ENCODE measurements at places on chromosomes 16 and 17. TPM values are rescaled to one million over a fixed set of nuclear protein-coding genes. Genes with fewer than 3 reads are reported as not detected.
A peak's percentile ranks its signal among the peaks of the same experiment; 100 is the strongest.

Gene PIK3R5
- 7.9 TPM for total RNA-seq

GRCh38 chr17:71762526-71762925, 358.3 kb upstream of the SOX9 start:
- H3K27ac ChIP-seq: no peak overlapping the region
- no peak overlapping the region for H3K4me3 ChIP-seq
- DNase-seq: no peak

DNA sequence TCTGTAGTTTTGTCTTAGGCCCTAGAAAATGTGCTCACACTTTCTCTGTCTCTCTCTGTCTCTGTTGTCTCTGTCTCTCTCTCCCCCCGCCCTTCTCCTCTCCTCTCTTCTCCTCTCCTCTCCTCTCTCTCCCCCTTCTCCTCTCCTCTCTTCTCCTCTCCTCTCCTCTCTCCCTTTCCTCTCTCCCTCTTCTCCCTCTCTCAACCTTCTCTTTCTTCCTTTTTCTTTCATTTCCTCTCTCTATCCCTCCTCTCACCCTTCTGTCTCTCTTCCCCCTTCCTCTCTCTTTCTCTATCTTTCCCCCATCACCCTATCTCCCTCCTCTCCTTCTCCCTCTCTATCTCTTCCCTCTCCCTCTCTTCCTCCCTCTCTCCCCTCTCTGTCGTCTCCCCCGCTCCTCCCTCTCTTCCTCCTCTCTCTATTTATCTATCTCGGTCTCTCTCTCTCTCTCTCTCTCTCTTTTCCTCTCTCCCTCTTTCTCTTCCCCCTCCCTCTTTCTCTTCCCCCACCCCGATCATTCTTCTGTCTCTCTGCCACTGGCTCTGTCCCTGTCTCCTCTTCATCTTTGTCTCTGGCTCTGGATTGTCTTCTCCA, 107.2 kb upstream of the C16orf82 start:
- no peak overlapping the region for H3K4me3 ChIP-seq
- H3K27ac ChIP-seq: no peak overlapping the region
- no peaks in the 10 kb centered on the region for H3K36me3 ChIP-seq

Gene MT4
- total RNA-seq: not detected

Gene RHBDL3
- total RNA-seq: 0.83 TPM

DNA sequence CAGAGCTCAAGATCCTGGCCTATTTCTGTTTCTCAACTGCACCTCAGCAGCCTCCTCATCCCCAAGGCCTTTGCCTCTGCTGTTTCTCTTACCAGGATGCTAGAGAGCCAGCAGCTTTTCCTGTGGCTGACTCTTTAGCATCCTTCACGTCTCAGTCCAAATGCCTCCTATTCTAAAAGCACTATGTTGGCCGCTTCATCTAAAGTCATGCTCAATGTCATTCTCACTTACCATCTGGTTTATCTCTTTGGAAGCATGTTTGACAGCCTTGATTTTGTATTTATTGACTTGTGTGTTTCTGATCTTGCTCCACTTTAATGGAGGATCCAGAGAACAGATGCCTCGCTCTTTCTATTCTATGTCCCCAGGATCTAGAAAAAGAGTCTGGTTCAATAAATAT, 351.8 kb upstream of the CDH11 start:
- no peak overlapping the region for H3K4me3 ChIP-seq
- DNase-seq: peak; percentile 66
- H3K36me3 ChIP-seq: no peaks in the 10 kb centered on the region
- H3K4me1 ChIP-seq: no peaks in the 10 kb centered on the region
- H3K27ac ChIP-seq: no peak overlapping the region
- no peaks in the 10 kb centered on the region for H3K27me3 ChIP-seq

DNA sequence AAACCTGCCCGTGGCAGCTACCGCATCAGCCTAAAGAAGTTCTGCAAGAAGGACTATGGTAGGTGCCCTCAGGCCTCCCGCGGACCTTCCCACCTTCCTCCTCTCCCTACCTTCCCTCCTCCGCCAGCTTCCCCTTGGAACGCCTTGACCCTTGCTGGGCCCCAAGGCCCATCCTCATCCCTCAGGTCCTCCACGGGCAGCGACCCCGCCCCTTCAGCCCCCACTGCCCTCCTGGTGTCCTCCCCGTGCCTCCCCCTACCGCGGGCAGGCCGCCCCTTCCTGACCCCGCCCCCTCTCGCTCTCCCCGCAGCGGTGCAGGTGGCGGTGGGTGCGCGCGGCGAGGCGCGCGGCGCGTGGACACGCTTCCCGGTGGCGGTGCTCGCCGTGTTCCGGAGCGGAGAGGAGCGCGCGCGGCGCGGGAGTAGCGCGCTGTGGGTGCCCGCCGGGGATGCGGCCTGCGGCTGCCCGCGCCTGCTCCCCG, 1.4 kb upstream of the TBC1D24 start:
- peaks cover 60% of the 10 kb centered on the region for H3K4me1 ChIP-seq
- H3K27ac ChIP-seq: no peak overlapping the region
- DNase-seq: no peak
- no peaks in the 10 kb centered on the region for H3K36me3 ChIP-seq
- H3K4me3 ChIP-seq: peak overlapping the region; percentile 79

Gene GEMIN4
- 18.1 TPM for total RNA-seq

Gene DCAF7
- 24.9 TPM for total RNA-seq

Gene PRPSAP1
- 37.3 TPM for total RNA-seq

DNA sequence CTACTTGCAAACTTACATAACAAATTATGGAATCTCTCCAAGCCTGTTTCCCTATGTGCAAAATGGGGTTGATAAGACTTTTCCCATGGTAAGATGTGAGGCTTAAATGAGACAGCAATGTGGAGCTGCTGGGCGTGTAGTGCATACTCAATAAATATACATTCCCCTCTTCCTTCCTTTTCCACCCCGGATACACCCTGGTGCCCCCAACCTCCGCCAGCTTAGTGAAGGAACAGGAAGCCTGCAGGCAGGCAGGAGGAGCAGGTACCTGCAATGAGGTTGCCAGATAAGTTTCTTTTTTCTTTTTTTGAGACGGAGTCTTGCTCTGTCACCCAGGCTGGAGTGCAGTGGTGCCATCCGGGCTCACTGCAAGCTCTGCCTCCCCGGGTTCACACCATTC, 14.9 kb downstream of the C17orf50 start:
- no peak for DNase-seq
- H3K27ac ChIP-seq: peak overlapping the region; percentile 91
- H3K36me3 ChIP-seq: peaks cover 20% of the 10 kb centered on the region
- H3K4me1 ChIP-seq: peaks cover 68% of the 10 kb centered on the region
- peak overlapping the region; percentile 48 for H3K4me3 ChIP-seq

Gene COG8
- total RNA-seq: 56.7 TPM

- DNase-seq: no peak
- H3K27ac ChIP-seq: no peak overlapping the region
- peaks cover 6% of the 10 kb centered on the region for H3K4me1 ChIP-seq
- no peaks in the 10 kb centered on the region for H3K36me3 ChIP-seq
- no peaks in the 10 kb centered on the region for H3K27me3 ChIP-seq
Observed at GRCh38 chr17:69331756-69332155, 4.8 kb upstream of the ABCA5 start.

DNA sequence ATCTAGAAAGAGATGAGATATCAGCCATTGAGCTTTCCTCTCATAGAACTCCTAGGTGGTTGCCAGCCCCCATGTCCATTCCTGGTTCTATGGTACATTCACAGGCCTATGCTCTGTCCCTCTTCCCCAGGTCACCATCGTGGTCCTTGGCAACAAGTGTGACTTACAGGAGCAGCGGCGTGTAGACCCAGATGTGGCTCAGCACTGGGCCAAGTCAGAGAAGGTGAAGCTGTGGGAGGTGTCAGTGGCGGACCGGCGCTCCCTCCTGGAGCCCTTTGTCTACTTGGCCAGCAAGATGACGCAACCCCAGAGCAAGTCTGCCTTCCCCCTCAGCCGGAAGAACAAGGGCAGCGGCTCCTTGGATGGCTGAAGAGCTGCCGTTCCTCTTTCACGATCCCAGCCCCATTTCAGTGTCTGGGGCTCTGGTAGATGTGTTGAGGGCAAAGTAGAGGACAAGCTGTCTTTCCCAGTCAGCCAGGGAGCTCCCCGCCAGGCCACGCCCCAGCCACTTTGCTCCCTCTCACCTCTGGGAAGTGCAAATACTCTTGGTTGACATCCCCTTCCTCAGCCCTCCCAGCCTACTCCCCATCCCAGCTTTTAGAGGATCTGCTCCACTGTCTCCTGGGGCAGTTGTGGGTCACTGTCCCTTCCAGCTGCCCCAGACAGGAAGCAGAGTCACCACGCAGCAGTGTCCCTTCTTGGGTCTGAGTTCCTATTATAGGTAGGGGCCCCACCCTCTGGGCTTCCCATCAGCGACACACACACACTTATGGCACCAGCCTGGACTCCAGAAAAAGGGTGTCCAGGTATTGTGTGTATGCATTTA, 3.8 kb downstream of the NKIRAS2 start:
- peaks cover 31% of the 10 kb centered on the region for H3K36me3 ChIP-seq
- H3K4me1 ChIP-seq: peaks cover 55% of the 10 kb centered on the region
- DNase-seq: no peak
- peak overlapping the region; percentile 53 for H3K27ac ChIP-seq
- H3K4me3 ChIP-seq: no peak overlapping the region

- no peak for DNase-seq
- H3K27ac ChIP-seq: no peak overlapping the region
Observed at GRCh38 chr17:70123193-70123592, 46.1 kb upstream of the KCNJ2 start.

DNA sequence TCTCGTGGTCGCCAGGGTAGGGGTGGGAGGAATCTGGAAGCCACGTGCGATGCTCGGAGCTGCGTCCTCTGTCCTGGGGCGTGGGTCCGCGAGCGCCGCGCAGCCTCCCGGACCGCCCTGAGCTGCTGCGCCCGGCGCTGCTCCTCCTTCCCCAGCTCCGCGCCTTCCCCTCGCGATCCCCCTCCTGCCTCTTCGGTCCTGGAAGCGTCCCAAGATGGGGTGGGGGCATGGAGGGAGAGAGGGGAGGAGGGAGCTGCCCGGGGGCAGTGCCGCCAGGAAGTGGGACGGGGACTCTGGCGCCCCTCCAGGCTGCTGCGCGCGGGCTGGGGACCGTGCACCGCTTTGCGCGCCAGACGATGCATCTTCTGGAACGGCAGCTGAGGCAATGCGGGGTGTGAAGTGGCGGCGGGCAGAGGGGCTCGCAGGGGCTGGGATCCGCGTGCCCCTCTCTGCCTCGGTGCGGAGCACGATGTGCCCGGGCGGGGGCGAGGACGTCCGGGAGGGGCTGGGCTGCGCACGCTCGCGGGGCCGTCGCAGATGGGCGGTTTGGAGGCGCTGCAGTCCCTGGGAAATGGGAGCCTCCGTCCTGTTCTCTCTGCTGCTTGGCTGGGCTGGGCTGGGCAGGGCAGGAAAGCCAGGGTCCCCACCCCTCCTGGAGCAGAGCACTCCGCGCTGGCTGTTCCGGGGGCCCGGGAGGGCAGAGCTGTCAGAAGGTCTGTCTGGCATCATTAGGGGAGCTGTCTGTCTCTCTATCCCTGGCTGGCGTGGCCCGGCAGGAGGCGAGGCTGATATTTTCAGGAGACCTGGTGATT, 388.0 kb downstream of the SEC14L1 start:
- H3K27me3 ChIP-seq: peaks cover 4% of the 10 kb centered on the region
- H3K36me3 ChIP-seq: no peaks in the 10 kb centered on the region
- no peak for DNase-seq
- H3K27ac ChIP-seq: no peak overlapping the region
- H3K4me1 ChIP-seq: peaks cover 13% of the 10 kb centered on the region
- peak overlapping the region; percentile 42 for H3K4me3 ChIP-seq

DNA sequence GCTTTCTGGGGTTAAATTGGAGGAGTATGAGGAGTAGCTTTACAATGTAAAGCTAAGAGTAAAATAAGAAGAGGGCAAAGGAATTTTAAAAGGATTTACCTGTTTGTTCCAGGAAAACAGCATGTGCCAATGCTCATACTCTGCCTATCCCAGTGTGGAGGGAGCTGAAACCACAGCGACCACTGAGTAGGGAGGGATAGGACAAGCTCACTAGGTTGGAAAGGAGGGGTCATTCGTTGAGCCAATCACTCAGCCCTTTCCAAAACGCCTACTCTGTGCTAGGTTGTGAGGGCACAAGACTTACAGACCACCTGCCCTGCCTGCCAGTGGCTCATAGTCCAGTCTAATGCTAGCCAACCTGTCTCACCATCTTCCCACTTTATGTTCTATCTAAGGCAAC, 1.1 kb upstream of the DNAJC7 start:
- H3K4me1 ChIP-seq: peaks cover 60% of the 10 kb centered on the region
- DNase-seq: no peak
- peak overlapping the region; percentile 95 for H3K4me3 ChIP-seq
- peak overlapping the region; percentile 91 for H3K27ac ChIP-seq
- no peaks in the 10 kb centered on the region for H3K27me3 ChIP-seq

Gene STX4
- 38.8 TPM for total RNA-seq

GRCh38 chr17:3544365-3544764, 13.2 kb downstream of the TRPV3 start:
- no peaks in the 10 kb centered on the region for H3K27me3 ChIP-seq
- H3K4me3 ChIP-seq: no peak overlapping the region
- DNase-seq: no peak
- H3K27ac ChIP-seq: no peak overlapping the region
- no peaks in the 10 kb centered on the region for H3K4me1 ChIP-seq
- no peaks in the 10 kb centered on the region for H3K36me3 ChIP-seq

DNA sequence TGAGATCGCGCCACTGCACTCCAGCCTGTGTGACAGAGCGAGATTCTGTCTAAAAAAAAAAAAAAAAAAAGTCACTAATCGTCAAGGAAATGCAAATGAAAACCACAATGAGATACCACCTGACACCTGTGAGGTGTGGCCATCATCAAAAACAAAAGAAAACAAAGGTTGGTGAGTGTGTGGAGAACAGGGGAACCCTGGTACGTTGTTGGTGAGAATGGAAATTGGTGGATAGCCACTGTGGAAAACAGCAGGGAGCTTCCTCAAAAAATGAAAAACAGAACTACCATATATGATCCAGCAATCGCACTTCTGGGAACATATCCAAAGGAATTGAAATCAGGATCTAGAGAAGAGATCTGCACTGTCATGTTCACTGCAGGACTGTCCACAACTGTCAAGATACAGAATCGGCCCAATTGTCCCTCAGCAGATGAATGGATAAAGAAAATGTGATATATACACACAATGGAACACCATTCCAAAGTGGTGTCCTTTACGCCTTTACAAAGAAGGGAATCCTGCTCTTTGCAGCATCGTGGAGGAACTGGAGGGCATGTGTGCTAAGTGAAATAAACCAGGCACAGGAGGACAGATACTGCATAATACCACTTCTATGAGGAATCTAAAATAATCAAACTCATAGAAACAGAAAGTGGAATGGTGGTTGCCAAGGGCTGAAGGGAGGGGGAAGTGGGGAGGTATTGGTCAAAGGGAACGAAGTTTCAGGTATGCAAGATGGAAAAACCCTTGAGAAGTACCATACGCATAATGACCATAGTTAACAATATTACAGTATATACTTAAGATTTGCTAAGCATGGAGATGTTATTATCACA, 63.5 kb upstream of the PLCG2 start:
- H3K27me3 ChIP-seq: no peaks in the 10 kb centered on the region
- H3K4me3 ChIP-seq: no peak overlapping the region

Data from esophagus muscularis mucosa (tissue), 4 donors.